GF-D8 (cell line): ENCODE measurements at places on chromosomes 3 and 15.
A peak's percentile ranks its signal among the peaks of the same experiment; 100 is the strongest.

- no peak for DNase-seq
Measured at GRCh38 chr15:35654332-35654731, 108.4 kb upstream of the DPH6 start.

- DNase-seq = no peak
Measured at GRCh38 chr15:23566071-23566554, 639 bp downstream of the MKRN3 start.

GRCh38 chr15:47027322-47027946, 689.9 kb upstream of the SEMA6D start:
- no peak for DNase-seq

GRCh38 chr3:45054196-45054857, 28.2 kb downstream of the CLEC3B start:
- DNase-seq = peak; percentile 33

DNA sequence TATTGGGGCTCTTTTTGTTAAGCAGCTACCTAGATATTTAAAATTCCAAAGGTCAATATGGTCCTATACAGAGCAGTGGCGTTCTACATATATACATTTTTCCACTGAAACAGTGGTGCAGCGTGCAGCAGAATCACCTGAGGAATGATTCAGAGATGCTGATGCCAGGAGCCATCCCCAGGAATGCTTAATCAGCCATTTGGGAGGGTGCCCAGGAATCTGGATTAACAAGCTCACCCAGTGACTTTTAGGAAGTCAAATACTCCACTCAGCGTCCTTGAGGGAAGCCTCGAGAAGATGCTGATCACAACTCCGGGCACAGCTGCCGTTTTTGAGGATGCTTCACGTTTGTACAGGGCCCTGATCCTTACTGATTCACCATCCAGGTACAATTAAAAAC, 82.6 kb upstream of the ARHGEF3 start:
- no peak for DNase-seq

GRCh38 chr3:14133876-14134275, 9.0 kb downstream of the TMEM43 start:
- no peak for DNase-seq

- DNase-seq = no peak
Measured at GRCh38 chr3:133038089-133038730, at the start of gene TMEM108. TMEM108 (plus strand) TSS chr3:133038391.

GRCh38 chr15:92892201-92892555, 7.9 kb upstream of the CHD2 start:
- no peak for DNase-seq

- DNase-seq = no peak
Measured at GRCh38 chr3:15050405-15051092, 14.6 kb downstream of the MRPS25 start.

- no peak for DNase-seq
Measured at GRCh38 chr3:181549266-181549665, 162.5 kb upstream of the SOX2 start.

GRCh38 chr3:141539431-141540187, 52.8 kb downstream of the RASA2 start:
- DNase-seq = no peak

- DNase-seq = no peak
Measured at GRCh38 chr3:33904730-33905129, 106.3 kb downstream of the PDCD6IP start.

GRCh38 chr3:34256021-34256420, 457.6 kb downstream of the PDCD6IP start:
- no peak for DNase-seq

DNA sequence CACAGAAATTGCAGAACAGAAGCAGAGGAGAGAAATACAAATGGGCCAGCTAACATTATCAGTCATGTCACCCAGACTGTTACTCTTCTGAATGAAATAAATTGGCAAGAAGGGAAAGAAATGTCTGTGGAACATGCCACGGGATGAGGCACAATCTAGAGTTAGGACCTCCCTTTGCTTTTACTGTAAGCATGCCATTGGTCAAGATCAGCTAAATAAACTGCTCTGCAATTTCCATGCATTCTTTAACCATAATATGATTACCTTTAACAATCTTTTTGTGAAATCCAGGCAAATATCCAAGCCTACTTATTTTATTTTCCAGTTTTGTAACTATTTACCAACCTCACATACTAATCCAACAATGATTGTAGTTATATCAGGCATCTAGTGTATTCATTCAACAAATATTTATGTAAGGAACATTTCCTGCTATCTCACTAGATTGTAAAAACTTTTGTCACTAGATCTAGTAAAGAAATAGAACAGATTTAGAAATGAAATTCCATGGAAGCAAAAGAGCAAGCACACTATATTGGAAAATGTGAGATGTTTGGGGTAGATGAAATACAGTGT, 383.4 kb downstream of the MECOM start:
- DNase-seq = no peak

DNA sequence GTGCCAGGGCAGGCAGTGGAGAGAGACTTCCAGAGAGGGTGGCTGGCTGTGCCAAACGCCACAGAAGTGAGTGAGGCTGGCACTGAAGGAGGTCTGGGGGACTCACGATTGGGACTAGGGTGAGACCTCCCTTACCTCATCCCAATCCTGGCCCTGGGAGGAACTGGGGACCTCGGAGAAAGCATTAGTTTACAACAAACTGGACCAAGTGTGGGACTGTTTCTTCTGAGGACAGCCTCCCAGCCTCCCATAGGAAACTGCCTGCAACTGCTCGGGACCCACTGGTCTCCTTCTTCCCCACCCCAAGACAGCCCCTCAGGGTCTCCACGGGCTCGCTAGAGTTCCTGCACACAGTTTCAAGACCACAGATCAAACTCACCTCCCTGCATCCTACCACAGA, 45.4 kb downstream of the ST6GAL1 start:
- DNase-seq = no peak

- DNase-seq = no peak
Measured at GRCh38 chr3:149618151-149619123, 39.4 kb downstream of the WWTR1 start.

- no peak for DNase-seq
Measured at GRCh38 chr15:67158367-67158766, 93.0 kb downstream of the SMAD3 start.

GRCh38 chr3:43432462-43432861, 146.1 kb downstream of the SNRK start:
- DNase-seq = no peak

- DNase-seq = no peak
Measured at GRCh38 chr3:39474126-39474515, 6.6 kb downstream of the MOBP start.
